Mesenteric fat pad (tissue), 1 donor: ENCODE measurements at places on chromosomes 5 and 9.

DNA sequence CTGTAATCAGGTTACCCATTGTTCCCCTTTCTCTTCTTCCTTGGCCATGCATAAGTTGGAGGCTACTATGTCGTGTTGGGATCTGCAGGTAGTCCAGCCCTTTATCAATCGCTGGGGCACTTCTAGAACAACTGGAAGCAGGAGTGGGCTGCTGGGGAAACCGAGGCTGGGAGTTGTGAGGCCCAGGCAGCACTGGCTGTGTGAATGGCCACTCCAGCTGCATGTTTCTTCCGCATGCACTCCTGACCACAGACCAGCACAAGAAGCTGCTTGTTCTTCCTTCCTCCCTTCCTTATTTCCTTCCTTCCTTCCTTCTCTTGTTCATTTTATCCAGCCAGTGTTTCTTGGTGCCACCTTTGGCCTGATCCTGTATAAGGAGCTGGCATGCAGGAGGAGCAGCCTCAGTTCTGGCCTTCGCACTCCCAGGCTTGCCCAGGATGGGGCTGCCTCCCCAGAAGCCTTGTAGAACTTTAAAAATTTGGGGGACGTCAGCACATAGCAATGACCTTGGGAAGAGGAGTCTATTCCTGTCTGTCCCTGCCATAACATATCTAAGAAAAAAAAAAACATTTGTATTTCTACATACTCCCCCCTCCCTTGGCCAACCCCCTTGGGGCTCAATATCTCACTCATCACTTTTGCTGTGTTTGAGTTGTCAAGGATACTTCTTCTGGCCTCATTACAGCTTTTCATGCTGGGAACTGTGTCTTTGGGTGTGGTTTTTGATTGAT is 20.8 kb upstream of the CXCL14 start:
- DNase-seq, result no peak

GRCh38 chr5:9009931-9010651 is 535.8 kb downstream of the SEMA5A start:
- DNase-seq, result no peak

DNA sequence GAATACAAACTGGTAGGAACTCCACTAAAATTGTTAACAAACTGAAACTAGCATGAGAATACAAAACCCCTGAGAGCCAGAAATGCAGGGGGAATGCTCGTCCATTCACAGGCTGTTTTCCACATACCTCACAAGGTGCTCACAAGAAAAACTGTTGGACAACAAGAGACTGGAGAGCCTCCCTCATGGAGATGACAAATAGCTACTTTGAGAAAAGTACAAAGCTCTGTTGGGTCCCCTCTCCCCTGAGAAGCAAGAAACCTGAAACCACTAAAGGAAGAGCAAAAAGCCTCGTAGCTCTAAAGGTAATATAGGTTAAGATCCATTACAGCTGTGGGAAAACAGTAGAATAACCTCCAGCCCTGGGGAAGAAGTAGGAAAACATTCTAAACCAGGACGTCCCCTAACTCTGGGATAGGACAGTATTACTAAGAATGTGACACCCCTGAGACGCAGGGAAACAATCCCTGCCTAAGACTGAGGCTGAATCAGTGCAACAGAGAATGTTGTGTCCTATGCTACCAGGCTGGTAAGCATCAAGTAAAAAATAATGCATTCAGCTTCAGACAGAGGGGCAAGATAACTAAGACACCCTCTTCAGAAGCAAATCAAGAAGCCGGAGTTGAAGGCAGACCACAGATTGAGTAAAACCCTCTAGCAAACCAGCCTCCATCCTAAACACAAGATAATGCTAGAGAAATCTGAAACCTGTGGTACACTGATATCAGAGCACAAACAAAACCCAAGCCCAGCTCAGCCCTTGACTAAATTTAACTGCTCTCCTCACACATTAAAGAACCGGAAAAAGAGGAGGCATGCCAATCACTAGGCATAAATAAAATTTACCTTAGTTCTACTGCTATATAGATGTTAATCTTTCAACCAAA is 160.2 kb downstream of the SSBP2 start:
- no peak for DNase-seq

DNA sequence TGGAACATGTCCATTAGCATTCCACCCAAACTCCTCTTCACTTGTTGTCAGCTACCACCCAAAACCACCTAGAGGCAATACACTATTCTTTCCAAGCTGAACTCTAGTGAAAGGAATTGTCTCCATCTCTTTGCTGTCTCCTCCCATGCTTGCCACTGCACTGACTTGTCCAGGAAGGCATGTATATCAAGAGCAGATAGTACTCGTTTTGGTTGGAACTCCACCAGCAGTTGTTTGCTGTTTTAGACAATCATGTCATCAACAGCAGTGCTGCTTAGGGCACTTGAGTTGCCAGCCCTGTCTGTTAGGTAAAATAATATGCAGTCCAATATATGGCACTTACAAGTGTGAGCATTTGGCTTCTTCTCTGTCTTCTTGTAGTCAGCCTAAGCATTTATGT is 80.0 kb upstream of the SAP30L start:
- DNase-seq, result no peak

GRCh38 chr5:133873449-133873848 is 95.0 kb downstream of the C5orf15 start:
- peak; percentile 8 for DNase-seq

DNA sequence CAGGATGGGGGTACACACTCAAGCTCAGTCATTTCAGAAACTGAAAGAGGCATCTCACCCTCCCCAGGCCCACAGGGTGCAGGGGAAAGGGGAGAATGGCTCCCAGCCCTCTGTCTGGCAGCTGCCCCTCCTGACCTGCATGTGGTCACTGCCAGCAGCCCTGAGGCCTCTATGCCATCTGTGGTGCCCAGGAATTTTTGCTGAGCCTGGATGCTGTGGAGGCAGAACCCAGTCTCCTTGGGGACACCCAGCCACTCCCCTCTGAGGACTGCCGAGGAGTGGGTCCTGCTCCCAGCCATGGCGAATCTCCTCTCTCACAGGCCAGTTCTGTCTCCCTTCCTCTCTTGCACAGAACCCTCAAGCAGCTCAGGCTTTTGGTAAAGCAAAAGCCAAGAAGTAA is 104.0 kb upstream of the ALDH1B1 start:
- peak; percentile 37 for DNase-seq

GRCh38 chr9:72753266-72753893 is 199.5 kb downstream of the ALDH1A1 start:
- DNase-seq, result no peak

DNA sequence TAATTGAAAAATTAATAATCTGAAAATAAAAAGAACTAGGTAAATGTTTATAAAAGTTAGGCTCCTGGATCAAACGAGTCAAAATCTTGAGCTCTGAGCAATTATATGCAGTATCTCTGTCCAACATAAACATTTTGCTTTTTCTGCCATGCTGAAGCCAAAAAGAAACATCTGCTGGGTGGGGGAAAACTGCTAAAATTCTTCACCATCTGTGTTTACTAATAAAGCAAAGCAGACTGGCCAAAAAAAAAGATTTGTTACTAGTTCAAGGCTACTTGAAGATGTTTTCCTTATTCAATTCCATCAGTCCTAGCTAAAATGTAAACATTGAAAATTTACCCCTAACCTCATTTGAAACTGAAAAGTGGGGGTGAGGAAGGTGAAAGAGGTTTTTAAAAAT is 29.7 kb downstream of the GTF3C4 start:
- no peak for DNase-seq

DNA sequence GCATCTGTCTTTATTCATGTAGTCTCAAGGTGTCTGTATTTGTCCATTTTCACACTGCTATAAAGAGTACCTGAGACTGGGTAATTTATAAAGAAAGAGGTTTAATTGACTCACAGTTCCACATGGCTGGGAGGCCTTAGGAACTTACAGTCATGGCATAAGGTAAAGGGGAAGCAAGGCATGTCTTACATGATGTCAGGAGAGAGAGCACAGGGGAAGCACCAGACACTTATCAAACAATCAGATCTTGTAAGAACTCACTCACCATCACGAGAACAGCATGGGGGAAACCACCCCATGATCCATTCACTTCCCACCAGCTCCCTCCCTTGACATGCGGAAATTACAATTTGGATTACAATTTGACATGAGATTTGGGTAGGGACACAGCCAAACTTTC is 44.2 kb downstream of the NLN start:
- DNase-seq, result no peak

- DNase-seq, result no peak
These were observed 64.5 kb downstream of the TMEM161B start for GRCh38 chr5:88203981-88204750.

DNA sequence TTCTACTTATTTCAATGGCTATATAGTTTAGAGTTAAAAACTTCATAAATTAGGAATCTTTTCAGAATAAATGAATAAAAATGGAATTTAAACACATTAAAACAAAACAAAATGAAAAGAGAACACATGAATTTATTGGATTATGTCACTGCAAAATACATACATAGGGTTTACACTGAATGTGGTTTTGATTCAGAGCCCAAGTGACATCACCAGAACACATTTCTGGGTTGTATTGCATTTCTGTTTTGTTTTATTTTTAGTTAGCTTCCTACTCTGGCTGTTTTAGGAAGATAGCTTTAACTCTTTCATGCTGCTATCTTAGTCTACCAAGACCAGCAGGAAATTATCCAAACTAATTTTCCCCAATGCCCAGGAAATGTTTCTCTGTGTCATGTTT is 1935.0 kb downstream of the EFNA5 start:
- no peak for DNase-seq

DNA sequence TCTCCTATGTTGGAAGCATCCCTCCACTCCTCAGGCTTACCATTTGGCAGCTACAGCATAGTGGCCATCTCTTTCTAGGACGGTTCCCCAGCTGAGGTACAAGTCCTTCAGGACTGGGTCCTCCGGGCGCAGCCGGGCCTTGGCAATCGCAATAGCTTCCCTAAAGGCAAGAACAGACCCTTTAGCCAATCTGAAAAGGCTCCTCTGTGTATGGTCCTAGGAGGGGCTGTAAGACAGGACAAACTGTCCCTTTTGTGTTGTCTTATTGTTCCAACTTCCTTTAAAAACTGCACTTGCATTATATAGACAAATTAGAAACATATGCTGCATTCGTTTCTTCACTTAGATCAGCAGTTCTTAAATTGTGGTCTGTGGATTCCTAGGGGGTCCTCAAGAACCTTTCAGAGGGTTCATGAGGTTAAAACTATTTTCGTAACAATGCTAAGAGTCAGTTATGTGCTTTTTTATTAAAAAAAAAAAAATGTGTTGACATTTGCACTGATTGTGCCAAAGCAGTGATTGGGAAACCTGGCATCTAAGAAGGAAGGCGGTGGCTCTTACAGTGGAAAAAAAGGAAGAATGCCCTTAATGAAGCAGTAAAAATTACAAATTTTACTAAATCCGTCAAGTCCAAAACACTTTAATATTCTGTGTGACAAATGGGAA is 38.7 kb downstream of the GEMIN5 start:
- DNase-seq, result no peak

DNA sequence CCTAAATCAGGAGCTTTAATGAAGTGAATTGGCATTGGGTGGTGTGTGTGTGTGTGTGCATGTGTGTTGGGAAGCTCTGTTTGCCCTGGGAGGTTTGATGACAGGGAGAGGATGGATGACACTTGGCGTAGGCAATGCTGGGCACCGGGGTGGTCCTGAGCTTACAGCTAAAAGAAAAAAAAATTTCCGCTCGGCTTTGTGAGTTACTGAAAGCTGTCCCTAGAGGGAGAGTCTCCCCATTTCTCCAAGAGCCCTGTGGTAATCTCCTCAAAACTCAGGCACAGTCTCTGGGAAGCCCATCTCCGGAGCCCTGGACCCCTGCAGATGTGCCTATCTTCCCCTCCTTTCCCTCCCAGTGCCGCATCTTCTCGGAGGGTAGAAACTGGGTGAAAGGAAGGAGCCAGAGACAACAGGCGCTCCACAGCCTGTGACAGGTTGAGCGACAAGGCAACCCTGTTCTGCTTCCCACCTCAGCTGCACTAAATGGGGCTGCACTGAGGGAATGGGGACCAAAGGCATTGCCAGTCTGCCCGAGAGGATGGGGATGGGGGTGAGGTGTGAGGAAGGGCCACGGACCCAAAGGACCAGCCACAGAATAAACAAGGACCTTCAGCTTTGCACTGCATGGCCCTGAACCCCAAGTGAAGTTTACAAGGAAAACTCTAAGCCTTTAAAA is 35.8 kb upstream of the TIFAB start:
- no peak for DNase-seq

DNA sequence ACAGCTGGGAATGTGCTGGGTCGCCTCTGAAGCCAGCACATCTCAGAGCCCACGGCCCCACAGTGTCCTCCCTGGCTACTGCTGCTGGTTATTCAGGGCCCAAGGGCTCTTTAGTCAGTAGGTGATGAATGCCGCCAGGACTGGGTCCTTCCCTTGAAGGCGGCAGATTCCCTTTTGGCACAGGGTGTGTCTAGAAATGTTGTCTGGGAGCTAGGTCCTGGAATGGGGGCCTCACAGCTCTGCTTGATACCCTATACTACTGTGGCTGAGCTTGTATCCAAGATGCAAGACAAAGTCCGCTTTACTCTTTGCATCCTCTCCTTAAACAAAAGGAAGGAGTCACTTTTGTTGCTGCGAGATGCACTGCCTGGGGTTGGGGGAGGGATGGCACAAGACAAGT is 33.1 kb downstream of the MEGF9 start:
- no peak for DNase-seq

GRCh38 chr9:116163293-116164055 is 9.9 kb downstream of the PAPPA start:
- DNase-seq, result no peak

GRCh38 chr5:31671339-31671741 is 32.4 kb downstream of the PDZD2 start:
- no peak for DNase-seq

- DNase-seq, result no peak
These were observed 5.2 kb upstream of the ITGA2 start for GRCh38 chr5:52983731-52984636.

DNA sequence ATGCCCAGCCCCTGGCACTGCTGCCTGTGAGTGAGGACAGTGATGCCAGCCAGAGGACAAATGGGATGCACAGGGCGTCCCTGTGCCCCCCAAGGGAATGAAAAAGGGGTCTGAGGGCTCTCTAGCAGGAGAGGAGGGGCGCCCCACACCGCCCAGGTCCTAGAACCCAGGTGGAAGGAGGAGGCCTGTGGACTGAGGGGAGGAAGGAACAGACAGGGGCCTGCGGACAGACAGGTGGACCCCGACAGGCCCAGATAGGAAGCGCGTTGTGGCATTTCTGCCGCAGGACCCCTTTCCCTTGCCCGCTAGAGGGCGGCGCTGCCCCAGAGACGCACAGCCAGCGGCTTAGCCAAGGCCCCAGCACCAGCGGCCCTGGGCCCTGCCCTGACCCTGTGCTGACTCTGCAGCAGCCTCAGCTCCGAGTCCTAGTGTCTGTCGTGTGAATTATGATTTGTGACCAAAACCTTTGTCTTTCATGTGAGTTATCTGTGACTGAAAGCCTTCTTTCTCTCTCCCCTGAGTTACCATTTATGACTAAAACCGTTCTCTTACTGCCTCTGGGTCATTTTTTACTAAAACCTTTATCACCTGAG is 30.7 kb downstream of the TRIP13 start:
- peak; percentile 93 for DNase-seq

GRCh38 chr5:76938177-76938576 is 14.7 kb upstream of the CRHBP start:
- DNase-seq, result no peak

DNA sequence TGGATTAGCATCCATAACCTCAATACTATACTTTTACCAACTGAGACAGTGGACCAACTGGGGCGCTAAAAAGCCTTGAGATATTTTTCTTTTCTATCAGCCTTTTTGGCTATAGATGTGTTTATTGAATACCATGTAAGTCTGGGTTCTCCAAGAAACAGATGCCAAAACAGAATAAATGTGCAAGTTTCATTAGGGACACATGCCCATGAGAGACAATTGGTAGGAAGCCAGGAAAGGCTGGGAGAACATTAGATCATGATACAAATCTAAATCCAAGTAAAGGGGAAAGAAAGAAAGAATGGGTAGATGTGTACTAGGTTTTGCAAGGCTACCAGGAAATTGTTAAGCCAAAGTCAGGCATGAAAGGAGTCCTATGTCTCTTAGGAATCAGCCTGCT is 152.5 kb downstream of the KCTD16 start:
- DNase-seq, result no peak
